ENCODE measurements at places on chromosomes 12 and 14. TPM values are rescaled to one million over a fixed set of nuclear protein-coding genes. Genes with fewer than 3 reads are reported as not detected.

CDKN3 gene
- total RNA-seq = 1.6 TPM

B4GALNT1 gene
- total RNA-seq = 0.54 TPM

DNA sequence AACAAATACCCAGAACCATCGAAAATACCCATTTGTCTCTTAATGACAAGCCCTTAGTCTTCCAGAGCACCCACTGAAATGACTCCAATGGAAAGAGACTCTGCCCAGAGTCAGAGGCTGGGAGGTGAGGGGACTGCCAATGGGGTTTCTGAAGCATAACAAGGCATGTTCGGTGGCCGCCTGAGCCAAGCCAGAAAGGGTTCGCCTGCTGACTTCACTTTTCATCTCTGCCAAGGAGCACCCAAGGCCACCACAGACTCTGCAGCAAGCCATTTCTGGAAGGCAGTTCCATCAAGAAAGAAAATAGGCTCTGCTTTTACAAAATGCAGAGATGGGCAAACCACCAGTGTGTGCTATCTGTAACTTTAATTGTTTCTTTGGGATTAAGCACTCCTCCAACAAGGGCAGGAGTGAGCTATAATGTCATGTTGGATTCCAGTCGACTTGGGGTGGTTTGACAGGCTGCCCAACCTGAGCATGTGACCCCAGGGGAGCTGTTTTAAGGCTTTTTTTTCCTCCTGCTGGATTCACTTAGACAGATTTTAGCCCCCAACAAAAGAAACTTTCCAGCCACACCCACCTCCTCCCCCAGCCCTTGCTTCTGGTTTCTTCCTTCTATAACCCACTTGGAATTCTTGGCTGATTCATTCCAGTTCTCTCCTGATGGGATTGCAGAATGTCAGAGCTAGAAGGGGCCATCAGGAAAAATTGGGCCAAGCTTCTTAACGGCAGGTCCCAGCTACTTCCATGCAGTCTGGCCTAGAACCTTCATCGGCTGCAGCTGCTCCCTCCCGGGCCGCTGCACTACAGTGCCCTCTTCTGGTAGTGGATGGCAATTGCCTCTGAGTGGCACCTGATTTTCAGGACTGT lies 24.1 kb downstream of the CKAP4 start:
- peak; percentile 48 for DNase-seq

DNA sequence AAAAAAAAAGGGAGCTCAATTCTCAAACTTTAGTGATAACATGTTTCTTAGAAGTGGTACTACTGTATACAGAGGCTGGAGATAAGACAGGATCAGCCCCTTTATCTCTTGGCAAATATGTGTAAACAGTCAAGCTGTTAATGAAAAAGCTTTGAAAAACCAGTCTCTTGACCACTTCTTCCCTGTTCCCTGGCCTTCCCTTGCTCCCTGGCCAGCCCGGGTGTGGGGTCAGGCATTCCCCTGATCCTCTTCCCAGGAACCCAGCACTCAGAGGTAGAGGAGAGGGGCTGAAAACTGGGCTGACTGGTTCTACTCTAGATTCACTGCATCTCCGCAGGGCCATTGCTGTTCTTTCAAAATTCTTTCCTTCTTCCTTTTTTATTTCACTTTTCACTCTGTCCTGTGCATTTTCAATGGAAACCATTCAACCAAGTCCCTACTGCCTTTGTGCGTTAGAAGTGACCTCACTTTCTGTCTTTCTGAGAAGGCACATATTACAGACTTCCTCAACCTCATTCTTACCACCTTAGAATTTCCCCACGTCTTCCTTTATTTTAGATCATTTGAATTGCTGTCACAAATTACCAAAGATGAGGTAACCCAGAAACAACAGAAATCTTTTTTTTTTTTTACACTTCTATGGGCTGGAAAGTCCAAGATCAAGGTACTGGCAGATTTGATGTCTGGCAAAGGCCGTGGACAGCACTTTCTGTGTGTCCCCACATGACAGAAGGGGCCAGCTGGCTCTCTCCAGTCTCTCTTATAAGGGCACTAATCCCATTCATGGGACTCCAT lies 5.7 kb downstream of the GNG2 start:
- DNase-seq = no peak

B3GNT4 gene
- 1.4 TPM for total RNA-seq

Data from T-cell (primary cell).